ENCODE measurements at places on chromosomes 16 and 17. TPM values are rescaled to one million over a fixed set of nuclear protein-coding genes. Genes with fewer than 3 reads are reported as not detected.

APOH gene
- total RNA-seq = not detected

VEZF1 gene
- total RNA-seq = 19.8 TPM

EVPL gene
- total RNA-seq = under 0.01 TPM

MT4 gene
- total RNA-seq = not detected

DHRS11 gene
- total RNA-seq = 8.9 TPM

KRTAP3-1 gene
- not detected for total RNA-seq

SDR42E2 gene
- not detected for total RNA-seq

NPIPA3 gene
- total RNA-seq = 0.16 TPM

ATF7IP2 gene
- 10.7 TPM for total RNA-seq

ATMIN gene
- total RNA-seq = 16.7 TPM

FAM20A gene
- not detected for total RNA-seq

SHCBP1 gene
- 17.8 TPM for total RNA-seq

NATD1 gene
- 3.8 TPM for total RNA-seq

ST6GALNAC2 gene
- 0.82 TPM for total RNA-seq

KRTAP4-6 gene
- not detected for total RNA-seq

ATP6V0C gene
- 5.7 TPM for total RNA-seq

HBZ gene
- total RNA-seq = 0.19 TPM

EXOC3L1 gene
- total RNA-seq = 28.3 TPM

KRT39 gene
- total RNA-seq = not detected

PRSS36 gene
- total RNA-seq = 0.31 TPM

TP53TG3F gene
- not detected for total RNA-seq

AOC2 gene
- 0.69 TPM for total RNA-seq

CDRT15 gene
- total RNA-seq = not detected

RPH3AL gene
- 18.9 TPM for total RNA-seq

ATP2A3 gene
- total RNA-seq = 0.06 TPM

CCDC200 gene
- not detected for total RNA-seq

SMPD3 gene
- total RNA-seq = 0.25 TPM

Data from bladder microvascular endothelial cell (primary cell).